ENCODE measurements at places on chromosomes 12 and 14. TPM values are rescaled to one million over a fixed set of nuclear protein-coding genes. Genes with fewer than 3 reads are reported as not detected.

Gene FGF23
- total RNA-seq, result 0.27 TPM

Gene STAC3
- total RNA-seq, result 55.6 TPM

Gene BBS10
- total RNA-seq, result 34.5 TPM

Gene BDKRB1
- 0.38 TPM for total RNA-seq

Gene PDE3A
- total RNA-seq, result 72.1 TPM

Gene LAG3
- total RNA-seq, result 0.60 TPM

Gene SLC25A47
- 0.22 TPM for total RNA-seq

Gene TIMELESS
- total RNA-seq, result 24.6 TPM

Gene TMEM121
- 13.7 TPM for total RNA-seq

Gene ADAM21
- not detected for total RNA-seq

Gene TSPAN31
- total RNA-seq, result 59.1 TPM

All from camera-type eye (tissue), 1 donor.